ENCODE measurements at places on chromosomes 1 and 21.
A peak's percentile ranks its signal among the peaks of the same experiment; 100 is the strongest.

- DNase-seq, result peak; percentile 92
Measured at GRCh38 chr21:14712121-14712715, 166.1 kb upstream of the SAMSN1 start.

DNA sequence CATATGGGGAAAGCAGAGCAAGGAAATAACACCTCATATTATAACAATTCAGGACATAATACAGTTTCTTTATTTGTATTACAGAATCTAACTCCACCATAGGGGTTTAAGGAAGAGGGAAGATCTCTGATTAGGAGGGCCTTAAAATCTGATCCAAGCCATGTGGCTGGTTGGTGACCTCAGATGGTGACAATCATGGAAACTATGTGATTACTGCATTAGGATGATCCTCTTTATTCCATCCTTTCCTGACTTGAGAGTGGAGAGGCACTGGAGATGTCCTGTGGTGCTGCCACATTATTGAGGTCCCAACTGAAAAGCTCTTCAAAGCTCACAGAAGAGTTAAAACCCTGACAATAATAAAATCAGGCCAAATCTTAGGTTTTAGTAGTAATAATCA is 168.1 kb upstream of the BEND5 start:
- DNase-seq, result no peak

DNA sequence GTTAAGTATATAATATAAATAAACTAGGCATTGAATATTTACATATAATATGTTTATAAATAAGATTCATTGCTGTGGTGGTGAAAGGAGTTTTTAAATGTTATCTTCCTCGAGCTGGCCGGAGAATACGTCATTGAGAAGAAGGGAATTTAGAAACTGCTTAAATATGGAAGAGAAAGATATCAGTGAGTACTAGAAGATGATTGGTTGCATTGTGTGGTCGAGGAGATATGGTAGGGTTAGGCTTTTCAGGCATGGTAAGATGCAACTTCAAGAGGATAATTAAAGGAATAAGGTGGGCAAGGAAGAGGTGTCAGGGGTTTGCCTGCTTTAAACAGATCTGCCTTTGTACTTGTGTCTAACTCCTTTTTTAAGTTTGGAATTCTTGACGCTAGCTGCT is 73.5 kb downstream of the RPS6KC1 start:
- no peak for DNase-seq

DNA sequence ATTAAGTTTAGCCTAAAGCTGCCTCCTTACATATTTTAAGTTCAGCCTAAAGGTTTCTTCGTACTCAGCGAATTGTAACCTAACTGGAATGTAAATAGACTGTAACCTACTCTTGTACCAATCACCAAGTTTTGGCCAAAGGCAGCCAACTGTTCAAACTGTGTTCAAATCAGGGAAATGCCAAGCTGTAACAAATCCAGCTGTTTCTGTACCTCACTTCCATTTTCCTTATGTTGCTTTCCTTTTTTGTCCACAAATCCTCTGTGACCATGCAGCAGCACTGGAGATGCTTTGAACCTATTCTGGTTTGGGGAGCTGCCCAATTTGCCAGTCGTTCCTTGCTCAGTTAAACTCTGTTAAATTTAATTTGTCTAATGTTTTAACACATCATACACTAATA is 3.2 kb upstream of the APOBEC4 start:
- no peak for DNase-seq

DNA sequence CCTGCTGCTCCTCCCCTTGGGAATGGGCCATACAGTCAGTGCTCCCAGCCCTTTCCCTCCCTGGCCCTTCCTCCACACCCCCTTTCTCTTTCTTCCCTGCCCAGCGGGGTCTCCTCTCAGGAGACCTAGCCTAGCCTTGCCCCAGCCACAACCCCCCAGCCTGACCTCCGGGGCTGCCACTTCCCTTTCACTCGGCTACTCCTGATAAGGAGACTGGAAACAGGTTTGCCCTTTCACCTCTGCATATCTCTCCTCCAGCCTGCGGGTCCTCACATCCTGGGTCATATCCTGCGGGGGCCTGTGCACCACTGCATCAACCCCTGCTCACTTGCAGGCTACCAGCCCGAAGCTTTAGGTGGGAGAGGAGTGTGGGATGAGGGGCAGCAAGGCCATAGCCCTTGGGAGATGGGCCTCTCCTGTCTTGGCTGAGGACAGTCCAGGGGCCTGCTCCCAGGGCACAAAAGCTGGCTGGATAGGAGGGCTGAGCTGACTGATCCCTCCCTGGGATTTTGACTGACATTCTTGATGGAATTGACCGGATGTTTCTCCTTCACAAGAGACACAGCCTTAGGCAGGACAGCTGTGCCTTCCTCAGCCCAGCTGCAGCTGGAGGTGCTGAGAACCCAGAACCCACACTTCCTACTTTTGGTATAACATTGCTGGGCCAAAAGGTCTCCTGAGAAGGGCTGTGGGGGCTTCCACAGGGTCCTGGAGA is 19.2 kb upstream of the ALX3 start:
- DNase-seq, result no peak

DNA sequence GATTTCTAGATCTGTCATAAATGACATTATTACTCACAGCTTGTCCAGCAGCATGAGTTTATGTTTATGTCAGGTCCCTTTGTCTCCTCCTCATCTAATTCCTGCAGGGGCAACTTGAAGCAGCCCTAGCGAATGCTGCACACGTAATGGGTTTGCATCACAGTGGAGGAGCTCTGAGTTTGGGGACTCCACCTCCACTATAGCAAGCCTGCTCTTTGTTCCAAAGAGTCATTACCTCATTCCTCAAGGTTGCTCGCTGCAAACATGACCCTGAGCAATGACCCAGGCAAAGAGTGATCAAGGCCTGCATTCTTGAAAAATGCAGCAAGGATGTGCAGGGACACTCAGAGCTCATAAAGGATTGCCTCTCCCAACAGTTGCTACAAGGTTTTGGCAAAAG is 261.9 kb downstream of the HHIPL2 start:
- DNase-seq, result no peak

- DNase-seq, result no peak
Measured at GRCh38 chr1:54126271-54126815, 26.5 kb downstream of the CDCP2 start.

- DNase-seq, result no peak
Measured at GRCh38 chr1:9231648-9232332, 2.8 kb upstream of the H6PD start.

DNA sequence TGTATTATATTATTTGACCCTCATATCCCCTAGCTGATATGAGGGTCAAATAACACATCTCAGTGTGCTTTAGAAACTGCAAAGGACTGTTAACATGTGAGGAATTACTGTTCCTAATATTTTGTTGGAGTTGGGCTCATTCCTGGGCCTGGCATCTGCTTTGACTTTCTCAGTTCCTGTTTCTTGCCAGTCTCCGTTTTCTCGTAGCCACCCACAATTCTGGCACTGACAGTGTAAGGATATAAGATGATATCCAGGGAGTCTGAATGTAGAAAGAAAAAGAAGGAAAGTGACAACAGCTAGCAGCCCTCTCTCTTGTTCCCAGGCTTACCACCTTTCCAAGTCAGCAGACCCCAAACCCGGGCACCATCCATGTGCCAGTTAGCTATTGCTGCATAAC is 54.4 kb upstream of the SCMH1 start:
- no peak for DNase-seq

DNA sequence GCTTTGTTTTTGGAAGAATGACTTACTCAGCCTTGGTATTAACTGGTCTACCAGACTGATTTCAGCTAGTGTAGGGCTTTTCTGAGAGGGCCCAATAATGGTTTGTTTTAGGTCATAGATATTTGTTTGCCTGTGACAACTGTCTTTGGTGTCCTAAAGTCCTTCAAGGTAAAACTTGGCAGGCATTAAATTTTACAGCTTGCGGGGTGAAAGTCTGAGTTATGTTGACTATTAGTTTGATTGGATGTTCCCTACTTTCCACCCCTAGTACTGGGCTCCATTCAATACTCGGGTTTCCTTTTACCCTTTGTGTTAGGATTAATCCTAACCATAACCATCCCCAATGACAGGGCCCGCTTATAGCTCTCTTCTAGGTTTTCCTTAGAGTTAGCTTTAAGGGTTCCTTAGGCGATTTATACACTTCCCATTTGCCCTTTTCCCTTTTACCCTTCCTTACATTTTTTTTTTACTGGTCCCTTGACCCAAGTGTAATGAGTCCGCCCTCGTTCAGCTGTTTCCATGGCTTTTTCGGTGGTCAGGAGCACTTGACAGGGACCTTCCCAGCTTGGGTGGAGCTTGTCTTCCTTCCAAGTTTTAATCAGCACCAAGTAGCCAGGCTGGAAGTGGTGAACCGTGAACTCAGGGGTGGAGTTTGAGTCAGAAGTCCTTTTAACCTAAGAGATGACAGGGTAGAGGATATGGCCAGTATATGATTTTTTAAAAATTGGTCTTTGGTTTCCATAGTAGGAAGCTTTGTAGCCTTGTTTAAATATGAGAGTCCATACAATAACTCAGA is 28.5 kb upstream of the LCE5A start:
- DNase-seq, result no peak

- peak; percentile 10 for DNase-seq
Measured at GRCh38 chr1:26530410-26530894, 891 bp downstream of the RPS6KA1 start.

DNA sequence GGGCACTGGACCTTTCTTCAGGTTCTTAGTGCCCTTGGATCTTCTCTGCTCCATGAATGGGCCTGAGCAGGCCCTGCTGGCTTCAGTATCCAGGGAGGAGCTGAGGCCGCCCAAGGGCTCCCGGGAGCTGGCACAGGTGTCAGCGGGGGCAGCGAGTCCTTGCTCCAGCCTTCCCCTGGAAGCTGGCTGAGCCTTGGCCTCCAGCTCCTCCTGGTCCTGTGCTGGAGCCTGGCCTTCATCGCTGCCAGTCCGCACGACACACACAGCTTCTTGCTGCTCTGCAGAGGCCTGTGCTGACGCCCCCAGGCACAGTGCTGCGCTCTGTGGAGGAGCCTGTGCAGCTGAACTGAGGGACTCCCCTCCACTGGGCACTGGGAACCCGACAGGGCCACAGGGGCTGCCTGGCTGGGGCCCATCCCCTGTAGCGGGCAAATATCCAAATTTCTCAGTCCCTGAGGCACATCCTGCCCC is 1.7 kb downstream of the SPOCD1 start:
- no peak for DNase-seq

GRCh38 chr21:43358940-43359822 is 67.8 kb downstream of the SIK1 start:
- DNase-seq, result no peak

- DNase-seq, result no peak
Measured at GRCh38 chr1:248054671-248055070, 8.0 kb downstream of the OR2L3 start.

DNA sequence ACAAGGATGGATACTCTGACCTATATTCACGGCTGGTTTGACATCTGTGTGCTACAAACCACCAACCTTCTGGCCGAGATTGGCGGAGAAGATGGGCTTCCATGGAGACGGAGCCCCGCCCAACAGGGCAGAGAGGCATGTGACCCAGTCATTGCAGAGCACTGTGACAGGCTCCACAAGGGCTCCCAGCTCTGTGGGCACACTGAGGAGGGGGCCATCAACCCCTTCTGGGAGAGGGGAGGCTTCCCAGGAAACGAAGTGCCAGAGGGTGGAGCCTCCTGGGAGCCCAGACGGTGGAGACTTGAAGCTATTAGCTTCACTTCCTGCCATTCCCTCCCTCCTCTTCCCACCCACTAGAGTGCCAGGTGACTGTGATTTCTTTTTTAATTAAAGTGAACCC is 71.6 kb upstream of the IFFO2 start:
- no peak for DNase-seq

- no peak for DNase-seq
Measured at GRCh38 chr1:92752719-92753118, 32.2 kb downstream of the EVI5 start.

- DNase-seq, result no peak
Measured at GRCh38 chr21:29233611-29234540, 64.8 kb upstream of the BACH1 start.

- DNase-seq, result no peak
Measured at GRCh38 chr1:54401799-54402198, 4.4 kb downstream of the SSBP3 start.

DNA sequence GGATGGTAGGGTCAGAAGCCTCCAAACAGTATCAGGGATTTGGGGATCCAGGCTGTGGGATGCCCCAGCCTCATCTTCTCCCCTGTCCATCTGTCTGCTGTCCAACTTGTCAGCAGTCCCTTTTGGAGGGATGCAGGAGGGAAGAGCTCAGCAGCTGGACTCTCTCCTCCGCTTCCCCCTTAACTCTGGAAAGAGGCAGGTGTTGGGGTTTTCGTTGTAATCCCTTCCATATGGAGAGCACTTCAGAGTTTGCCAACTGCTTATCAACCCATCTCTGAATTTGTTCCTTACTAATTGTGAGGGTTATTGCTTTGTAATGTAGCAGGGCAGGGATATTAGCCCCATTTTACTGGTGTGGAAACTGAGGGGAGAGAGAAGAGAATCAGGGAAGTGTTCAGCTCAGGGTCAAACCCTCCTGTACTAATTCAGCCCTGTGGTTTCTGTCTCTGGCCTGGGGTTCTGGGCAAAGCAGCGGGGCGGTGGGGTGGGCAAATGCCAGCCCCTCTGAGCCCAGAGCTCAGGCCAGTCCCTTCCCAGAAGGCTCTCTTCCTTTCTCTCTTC is 3.2 kb downstream of the CITED4 start:
- DNase-seq, result no peak

DNA sequence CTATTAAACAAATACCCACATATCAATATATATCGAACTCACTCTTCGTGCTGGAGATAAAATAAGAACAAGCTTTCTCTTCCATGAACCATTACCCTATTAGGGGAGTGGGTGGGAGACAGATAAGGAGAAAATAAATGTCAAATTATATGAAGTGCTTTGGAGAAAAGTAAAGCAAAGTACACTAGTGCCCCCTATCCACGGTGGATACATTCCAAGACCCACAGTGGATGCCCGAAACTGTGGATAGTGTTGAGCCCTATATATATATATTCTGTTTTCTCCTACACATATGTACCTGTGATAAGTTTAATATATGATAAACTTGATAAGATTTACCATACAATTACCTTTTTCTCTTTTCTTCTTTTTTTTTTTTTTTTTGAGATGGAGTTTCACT is 54.6 kb downstream of the FH start:
- no peak for DNase-seq

GRCh38 chr1:218108034-218108433 is 177.1 kb upstream of the RRP15 start:
- no peak for DNase-seq

- DNase-seq, result no peak
Measured at GRCh38 chr1:221725735-221726672, 15.9 kb downstream of the DUSP10 start.

- DNase-seq, result no peak
Measured at GRCh38 chr1:78176448-78176847, 130.7 kb downstream of the GIPC2 start.
